ENCODE measurements at places on chromosomes 4 and X.

DNA sequence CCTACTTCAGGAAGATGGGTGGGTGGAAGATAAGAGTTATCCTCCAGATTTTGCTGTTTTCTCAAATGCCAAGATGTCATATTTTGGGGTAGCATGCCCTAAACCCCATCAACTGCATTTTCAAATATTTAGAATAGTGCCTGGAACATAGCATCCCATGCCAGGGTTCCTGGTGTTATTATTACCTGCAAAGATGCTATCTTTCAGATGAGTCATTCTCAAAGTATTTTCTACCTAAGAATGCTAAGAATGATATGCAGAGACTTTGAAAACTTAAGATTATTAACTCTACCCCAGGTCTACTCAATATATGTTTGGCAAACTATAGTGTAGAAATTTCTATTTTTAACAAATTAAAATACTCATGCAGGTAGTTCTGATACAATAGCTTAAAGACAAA is 934.3 kb upstream of the SLIT2 start:
- DNase-seq: no peak

DNA sequence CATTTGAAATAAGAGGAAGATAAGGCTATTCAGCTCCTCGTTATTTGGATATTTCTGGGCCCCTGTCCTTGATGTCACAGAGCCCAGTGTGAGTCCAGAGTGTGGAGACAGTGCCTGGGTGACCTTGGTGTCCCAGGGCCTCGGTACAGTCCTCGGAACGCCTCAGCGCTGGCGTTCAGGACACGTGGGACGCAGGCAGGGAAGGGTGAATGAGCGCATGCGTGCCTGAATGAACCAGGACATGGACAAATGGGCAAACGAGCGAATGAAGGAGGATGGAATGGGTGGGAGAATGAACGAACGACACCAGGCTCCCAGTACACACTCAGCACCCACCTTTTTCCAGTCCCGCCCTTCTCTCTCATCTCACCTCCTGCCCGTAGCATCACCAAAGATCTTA is 44.2 kb downstream of the EVC start:
- no peak for DNase-seq

- DNase-seq: no peak
Measured at GRCh38 chr4:148118633-148119032, 323.6 kb downstream of the NR3C2 start.

GRCh38 chrX:23792861-23793553 is 10.0 kb downstream of the SAT1 start:
- no peak for DNase-seq

DNA sequence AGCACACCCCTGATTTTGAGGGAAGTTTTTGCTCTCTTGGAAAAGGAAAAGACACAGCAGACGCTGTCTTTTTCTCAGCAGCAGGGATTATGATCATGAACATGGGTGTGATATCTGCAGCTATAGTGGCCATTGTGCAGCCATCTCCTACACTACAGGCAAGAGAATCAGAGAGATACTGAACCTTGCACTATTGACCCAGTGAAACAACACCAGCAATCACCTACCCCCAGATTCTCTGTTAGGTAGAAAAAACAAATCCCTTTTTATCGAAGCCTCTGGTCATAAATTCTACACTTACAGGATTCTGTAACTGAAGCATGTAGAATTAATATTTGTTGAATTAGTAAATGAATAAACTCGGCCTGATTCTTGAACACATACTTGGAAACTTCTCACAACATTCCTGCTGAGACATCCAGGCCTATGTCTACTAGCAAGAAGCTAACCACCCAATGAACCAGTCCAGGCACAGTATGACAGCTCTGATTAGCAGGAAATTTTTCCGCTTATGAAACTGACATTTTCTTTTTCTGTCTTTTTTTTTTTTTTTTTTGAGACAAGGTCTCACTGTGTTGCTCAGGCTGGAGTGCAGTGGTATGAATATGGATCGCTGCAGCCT is 5.0 kb upstream of the AFAP1 start:
- no peak for DNase-seq

- no peak for DNase-seq
Measured at GRCh38 chr4:130608121-130608520, 1512.2 kb downstream of the C4orf33 start.

DNA sequence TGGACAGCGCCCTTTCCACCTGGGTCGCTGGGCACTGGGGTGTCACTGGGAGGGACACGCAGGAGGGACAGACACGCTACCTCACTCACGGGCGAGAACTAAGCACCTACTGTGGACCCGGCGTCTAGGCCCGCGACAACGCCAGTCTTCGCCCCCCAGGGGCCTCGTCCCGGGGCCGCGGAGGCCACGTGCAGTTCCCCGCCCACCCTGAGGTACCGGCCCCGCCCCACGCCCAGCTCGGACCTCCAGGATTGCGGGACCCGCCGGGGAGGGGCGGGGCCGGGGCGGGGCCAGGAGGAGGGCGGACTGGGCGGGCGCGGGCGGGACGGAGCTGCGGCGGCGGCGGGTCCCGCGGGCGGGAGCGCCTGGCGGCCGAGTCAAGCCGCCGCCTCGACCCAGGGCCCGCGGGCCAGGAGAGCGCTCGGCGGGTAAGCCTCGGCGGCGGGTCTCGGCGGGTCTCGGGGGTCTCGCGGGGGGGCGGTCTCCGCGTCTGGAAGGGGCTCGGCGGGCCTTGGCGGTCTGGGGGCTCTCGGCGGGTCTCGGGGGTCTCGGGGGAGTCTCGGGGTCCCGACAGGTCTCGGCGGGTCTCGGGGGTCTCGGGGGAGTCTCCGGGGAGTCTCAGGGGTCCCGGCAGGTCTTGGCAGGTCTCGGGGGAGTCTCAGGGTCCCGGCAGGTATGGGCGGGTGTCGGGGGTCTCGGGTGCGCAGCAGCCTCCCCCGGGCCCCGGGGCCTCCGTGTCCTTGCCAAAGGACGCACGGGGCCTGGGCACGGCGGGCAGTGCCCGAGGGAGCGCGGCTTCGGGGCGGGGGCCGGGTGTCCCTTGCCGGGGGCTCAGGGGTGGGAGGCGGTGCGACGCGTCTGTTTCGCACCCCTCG is at the start of gene SH3BP2:
Gene SH3BP2 (plus strand): TSS at position 375 of the 875 bp plus-strand sequence. CDS start 27,533 bp downstream, outside the sequence.
- DNase-seq: peak; percentile 49

GRCh38 chr4:84800256-84800655 is 166.2 kb downstream of the WDFY3 start:
- DNase-seq: no peak
